ENCODE measurements at places on chromosomes 11 and 22.

DNA sequence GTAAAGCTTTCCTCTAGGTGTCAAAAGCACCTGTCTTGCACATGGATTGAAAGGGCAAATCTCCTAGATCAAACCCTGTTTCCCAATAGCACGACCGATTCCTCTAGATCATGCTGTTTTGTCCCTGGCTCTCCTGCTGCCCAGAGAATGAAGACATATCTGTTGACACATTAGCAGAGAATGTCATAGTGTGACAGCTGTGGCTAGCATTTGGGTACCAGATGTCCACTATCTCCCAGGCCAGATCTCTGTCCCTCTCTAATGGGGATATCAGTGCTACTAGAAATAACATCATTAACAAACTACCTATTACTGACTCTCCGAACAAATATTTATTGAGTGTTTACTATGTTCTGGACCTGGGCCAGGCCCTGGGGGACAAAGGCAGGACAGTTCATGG lies 72.4 kb upstream of the ISX start:
- DNase-seq = no peak

DNA sequence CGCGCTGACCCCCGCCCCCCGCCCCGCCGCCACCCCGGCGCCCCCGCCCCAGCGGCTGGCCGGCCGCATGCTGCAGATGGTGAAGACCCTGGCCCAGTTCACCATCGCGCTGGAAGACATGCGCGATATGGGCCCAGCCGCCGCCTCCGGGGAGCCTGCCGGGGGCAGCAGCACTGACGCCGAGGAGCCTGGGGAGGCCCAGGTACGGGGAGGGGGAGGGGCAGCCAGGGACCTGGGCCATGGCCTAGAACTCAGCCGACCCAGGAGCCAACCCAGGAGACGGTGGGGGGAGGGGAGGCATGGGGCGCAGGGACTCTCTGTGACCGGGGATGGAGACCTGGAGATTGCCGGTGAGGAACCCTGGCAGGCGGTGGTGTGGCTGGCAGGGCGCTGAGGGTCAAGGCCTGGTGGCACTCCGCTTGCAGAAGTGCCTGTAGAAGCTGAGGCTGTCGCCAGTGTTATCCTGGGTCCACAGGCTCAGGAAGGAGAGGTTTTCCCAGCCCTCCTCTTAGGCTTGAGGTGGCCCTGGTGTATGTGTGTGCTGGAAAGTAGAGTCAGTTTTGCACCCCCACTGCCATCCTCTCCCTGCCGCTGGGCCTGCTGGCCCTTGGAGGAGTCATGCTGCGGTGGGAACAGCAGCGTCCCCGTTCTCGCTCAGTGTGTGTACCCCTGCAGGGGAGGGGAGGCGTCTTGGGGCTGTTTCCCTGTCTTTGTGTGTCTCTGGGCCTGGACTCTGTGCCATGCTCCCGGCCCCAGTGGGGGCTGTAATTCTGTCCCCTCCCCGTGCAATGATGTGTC lies 32.9 kb upstream of the RELT start:
- DNase-seq = no peak

DNA sequence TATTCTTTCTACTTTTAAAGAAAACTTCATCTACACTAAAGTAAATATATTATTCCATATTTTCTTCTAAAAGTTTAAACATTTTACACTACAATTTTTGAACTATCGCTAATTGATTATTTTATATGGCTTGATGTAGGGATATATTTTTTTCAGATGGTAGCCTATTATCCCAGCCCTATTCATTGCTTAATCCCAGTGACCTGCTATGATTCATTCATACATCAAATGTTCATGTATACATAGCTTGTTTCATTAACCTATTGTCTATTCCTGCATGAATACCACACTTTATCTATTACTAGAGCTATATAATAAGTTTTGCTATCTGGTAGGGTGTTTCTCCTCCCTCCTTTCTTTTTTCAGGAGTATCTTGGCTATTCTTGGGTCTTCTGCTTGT lies 5.0 kb upstream of the ROBO4 start:
- DNase-seq = no peak

- no peak for DNase-seq
Measured at GRCh38 chr22:23086787-23087186, 16.5 kb downstream of the GNAZ start.

DNA sequence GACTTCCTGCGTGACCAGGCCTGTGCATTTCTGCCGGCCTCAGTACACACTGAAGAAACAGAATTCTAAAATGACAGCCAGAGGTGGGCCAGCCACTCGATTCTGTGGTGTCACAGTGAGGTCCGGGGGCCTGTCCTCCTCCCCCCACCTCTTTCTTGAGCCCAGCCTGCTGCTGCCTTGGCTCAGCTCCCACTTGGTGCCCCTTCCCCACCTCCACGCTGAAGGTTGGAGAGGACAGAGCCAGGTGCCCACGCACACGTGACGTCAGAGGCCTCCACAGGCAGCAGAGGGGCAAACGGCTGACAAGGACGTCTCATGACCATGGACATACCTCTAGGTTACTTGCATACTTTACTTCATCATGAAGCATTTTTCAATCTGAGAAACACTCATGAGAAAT lies 78.0 kb upstream of the SHANK2 start:
- no peak for DNase-seq

GRCh38 chr11:126405374-126405773 lies 49.9 kb downstream of the ST3GAL4 start:
- DNase-seq = no peak

Data from SW 1271 (cell line).